ENCODE measurements at places on chromosomes 5 and 9.

- DNase-seq = no peak
Observed at GRCh38 chr5:157354800-157355199, 88.9 kb downstream of the CYFIP2 start.

DNA sequence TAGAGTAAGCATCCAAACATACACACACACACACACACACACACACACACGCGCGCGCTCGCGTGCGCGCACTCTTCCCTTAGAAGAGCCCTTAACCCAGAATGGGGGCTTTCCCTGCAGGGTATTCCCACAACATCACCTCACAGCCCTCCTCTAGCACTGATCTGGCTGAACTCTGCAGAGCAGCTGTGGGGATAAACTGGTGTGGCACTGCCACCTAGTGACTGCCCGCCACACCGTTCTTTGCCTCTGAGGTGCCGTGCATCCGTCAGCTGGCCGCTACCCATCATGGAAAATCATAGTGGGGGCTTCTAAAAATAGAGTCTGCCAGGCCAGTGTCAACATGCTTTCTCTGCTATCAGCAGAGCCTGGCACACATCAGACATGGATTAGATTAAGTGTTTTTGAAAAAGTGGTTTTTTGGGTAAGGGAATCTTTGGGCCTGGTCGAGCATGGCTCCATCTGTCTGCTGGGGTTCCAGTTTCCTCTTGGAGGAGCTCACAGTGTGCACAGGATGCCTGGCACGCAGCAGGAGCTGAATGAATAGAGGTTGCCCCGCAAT lies 88.1 kb downstream of the KCNN2 start:
- DNase-seq = peak; percentile 7

DNA sequence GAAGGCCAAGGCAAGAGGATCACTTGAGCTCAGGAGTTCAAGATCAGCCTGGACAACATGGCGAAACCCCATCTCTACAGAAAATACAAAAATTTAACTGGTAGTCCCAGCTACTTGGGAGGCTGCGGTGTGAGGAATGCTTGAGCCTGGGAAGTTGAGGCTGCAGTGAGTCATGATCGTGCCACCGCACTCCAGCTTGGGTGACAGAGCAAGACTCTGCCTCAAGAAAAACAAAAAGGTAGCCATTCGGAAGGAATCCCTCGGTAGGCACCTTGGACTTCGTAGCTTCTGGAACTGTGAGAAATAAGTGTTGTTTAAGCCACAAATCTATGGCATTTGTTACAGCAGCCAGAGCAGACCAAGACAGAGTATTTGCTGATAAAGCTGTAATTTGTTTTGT lies 174.2 kb downstream of the DCP2 start:
- DNase-seq = no peak

DNA sequence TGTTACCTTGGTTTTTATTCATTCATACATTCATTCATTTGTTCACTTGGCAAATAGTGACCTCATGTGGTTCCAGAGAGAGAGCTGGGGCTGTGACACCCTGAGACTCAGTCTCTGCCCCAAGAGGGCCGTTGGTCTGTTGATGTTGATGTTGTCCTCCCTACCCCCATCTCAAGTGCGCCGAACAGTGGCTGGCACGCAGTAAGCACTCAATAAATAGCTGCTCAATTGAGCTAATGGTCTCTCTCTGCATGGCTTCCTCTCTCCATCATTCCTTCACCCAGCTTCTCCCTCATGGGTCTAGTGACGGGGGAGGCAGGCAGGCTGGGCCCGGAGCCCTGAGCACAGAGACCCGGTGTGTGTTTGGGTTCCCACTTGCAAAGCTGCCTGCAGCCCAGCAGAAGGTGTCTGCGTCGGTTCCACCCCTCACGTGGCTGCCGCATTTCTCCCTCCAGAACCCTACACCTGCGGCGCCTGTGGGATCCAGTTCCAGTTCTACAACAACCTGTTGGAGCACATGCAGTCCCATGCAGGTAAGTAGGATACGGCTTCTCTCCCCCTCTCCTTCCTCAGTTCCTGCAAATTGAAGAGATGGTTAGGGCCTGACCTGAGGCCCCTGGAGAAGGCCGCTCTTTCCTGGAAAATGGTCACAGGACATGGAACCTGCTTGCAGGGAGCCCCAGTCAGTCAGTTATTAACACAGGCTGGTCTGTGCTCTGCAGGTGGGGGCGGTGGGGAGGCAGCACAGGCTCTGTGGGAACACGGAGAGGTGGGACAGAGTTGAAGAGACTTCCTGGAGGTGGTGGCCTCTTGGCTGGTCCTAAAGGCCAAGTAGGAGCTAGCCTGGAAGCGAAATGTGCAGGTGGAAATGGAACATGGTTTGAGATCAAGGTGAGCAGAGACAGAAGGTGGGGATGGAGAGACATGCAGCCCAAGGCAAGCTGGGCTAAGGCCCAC lies 42.0 kb downstream of the AMBP start:
- no peak for DNase-seq

- DNase-seq = no peak
Observed at GRCh38 chr5:39158127-39158593, 61.2 kb downstream of the FYB1 start.

DNA sequence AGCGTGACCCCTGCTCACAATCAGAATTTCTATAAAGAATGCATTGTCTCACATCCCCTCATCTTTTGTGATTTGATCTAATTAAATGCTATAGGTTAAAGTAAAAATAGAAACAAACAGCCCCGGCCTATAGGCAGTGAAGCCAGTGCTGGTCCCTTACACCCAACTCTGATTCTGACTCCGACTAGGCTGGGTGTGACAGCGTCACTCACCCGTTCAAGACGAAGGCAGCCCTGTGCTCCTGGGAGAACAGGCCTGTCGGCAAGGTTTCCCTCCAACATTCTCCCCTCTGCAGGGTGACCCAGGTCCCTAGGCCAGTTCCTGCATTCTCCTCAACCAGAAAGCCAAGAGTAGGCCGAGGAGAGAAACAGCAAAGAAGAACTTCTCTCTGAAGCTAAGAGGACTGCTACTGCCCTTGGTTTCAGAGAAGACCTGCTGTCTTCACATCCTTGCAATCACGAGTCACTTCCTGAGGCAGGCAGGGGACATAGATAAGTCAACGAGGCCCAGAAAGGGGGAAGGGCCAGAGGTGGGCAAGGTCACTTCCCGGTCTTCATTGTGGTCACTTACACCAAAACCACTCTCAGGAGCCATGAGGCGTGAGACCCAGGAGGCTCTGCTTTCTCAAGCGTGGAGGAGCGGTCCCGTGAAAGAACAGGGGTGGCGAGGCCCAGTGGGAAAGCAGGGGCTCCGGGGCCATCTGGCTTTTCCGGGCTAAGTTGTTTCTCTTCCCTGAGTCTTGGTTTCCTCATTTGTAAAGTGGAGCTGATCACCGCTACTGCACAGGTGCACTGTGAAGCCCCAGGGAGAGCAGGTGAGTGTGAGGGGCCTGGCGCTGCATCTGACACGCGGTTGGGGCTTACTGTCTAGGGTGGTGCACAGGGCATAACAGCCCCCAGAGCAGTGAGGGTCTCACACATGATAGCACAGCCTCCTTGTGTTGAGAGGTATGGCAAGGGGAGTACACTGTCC lies 200.8 kb downstream of the CRB2 start:
- DNase-seq = no peak
